ENCODE measurements at places on chromosomes 1 and 21.
A peak's percentile ranks its signal among the peaks of the same experiment; 100 is the strongest.

DNA sequence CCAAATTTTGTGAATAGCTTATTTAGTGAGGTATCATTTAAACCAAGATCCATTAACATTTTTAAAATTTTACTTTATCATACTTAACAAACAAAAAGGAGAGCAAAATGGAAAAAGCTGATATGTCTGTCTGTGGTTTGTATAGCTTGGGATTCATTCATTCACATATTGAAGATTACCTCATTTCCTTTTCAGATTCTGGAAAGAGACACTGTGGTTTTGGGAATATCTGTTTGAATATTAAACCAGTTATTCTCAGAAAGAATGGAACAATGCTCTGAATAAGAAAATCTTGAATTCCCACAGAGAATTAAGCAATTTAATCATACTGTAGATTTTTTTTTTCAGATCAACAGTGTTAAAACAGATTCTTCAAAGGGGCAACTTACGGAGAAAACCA lies 93.8 kb upstream of the PRDX6 start:
- DNase-seq = no peak

DNA sequence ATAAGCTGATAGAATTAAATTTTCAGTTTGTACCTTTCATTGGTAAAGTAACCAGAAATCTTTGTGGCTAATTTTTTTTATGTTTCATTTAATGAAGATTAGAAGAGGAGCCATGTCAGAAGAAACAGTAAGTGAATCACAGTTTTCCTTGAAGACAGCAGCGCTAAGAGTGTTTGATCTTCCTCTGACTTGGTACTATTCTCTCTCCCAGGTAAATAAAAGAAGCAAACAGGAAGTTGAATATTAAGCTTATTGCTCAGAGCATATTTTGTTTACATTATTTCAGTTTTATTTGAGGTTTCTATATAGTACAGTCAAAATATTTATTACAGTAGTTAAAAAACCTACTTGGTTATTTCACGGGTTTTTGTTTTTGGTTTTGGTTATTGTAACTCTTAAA lies 3.7 kb downstream of the MIGA1 start:
- DNase-seq = no peak

DNA sequence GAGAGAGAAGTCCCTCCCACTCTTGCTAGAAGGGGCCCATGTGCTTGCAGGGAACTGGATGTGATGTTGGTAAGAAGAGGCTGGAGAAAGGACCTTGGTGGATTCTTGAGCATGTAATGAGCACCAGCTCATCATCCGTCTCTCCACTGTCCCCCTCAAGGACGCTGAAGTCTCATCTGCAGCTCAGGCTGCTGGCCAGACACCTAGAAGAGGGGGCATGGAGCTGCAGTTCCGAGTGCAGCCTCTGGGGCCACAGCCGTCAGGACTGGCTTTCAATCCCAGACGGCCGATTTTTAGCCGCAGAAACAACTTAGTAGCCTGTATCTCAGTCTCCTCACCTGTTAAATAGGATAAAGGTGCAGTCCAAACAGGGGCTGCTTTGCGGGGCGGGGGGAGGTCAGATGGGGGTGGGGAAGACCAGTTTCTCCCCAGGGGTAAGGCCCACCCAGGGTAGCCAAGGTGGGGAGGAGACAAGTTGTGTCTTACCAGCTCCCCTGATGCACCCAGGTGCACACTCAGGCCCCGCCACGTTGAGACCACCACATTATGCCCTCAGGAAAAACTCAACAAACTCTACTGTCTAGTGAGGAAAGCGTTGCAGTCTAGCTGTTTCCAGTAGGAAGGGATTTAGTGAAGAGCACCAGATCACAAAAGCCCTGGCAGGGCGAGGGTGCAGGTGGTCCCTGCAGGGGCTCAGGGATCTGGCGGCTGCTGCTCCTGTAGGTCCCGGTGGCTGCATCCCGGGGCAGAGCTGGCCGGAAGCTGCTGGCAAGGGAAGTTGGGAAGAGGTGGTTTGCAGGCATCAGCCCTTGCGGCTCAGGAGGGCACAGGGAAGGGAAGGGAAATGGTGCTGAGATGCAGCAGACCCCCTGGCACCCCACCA lies 29.5 kb downstream of the LDLRAP1 start:
- peak; percentile 33 for DNase-seq

- no peak for DNase-seq
Measured at GRCh38 chr1:151184211-151184610, 5.8 kb downstream of the VPS72 start.

GRCh38 chr1:13730291-13730690 lies 30.3 kb downstream of the PRDM2 start:
- DNase-seq = no peak

GRCh38 chr1:110164725-110165350 lies 14.5 kb downstream of the SLC6A17 start:
- no peak for DNase-seq

DNA sequence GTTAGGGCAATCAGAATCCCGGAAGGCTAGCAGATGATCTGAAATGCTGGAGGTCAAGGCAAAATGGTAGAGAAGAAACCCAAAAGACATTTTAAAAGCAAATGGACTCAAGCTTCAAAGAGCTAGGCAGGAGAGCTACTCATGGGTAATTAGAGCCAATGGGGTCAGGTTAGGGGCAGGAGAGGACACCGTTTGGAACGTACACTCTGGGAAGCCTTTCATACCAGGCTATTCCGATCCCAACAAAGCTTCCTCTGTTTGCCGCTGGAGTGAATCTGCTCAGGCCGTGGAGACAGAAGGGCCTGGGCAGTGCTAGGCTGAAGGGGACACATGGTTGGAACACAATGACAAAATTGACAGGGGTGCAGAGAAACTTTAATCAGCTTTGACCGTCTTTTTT lies 346.6 kb downstream of the RPS6KC1 start:
- DNase-seq = no peak

- peak; percentile 4 for DNase-seq
Measured at GRCh38 chr1:69700770-69701169, 133.0 kb downstream of the LRRC7 start.

GRCh38 chr21:39644062-39644560 lies 31.4 kb downstream of the B3GALT5 start:
- no peak for DNase-seq

GRCh38 chr1:1906185-1907097 lies 8.6 kb upstream of the CALML6 start:
- no peak for DNase-seq

- DNase-seq = no peak
Measured at GRCh38 chr1:8883491-8883890, 5.0 kb upstream of the ENO1 start.

- DNase-seq = no peak
Measured at GRCh38 chr1:166857995-166858394, 18.1 kb downstream of the TADA1 start.

- DNase-seq = no peak
Measured at GRCh38 chr1:197234581-197234980, 33.5 kb upstream of the CRB1 start.

DNA sequence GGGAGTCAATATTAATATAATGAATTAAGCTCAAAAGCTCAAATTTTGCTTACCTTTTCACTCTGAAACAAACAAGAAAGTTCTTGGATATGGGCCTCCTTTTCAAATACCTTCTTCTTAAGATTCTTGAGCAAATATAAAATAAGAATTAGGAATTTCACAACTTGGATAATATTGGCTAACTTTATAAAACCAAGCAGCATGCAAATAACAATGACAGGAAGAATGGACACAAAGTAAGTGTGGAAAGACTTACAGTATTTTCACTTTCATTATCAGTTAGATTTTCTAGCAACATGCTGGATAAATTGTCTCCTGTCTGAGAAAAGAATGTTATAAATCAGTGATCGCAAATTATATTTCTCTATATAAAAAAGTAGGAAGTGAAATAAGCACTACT lies 13.2 kb downstream of the ODF2L start:
- DNase-seq = no peak

All from DND-41 (cell line).